Mesothelial cell of epicardium (in vitro differentiated cells): ENCODE measurements at places on chromosomes 5 and 9.

GRCh38 chr5:172608773-172609172 is 32.3 kb upstream of the NEURL1B start:
- no peak for DNase-seq

GRCh38 chr9:13717322-13718054 is 438.0 kb upstream of the MPDZ start:
- no peak for DNase-seq

DNA sequence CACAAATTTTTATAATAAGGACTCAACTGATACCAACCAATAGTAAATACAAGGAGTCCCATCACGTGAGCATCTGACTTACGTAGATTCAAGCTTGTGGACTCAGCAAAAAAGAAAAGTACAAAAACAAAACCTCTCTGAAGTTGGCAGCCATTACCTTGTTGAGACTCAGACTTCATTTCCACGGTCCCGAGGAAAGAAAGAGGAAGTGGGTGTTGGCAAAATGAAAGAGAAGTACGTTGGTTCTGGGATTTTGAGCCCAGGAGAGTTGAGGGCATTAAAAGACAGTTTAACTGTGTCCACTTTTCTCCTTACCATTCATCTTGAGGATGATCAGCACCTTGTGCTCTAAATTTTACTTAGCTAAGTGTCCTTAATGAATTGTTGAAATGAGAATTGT is 26.7 kb downstream of the NCBP1 start:
- no peak for DNase-seq

- no peak for DNase-seq
These were observed 55.5 kb downstream of the ZFAND5 start for GRCh38 chr9:72309364-72310133.

- no peak for DNase-seq
These were observed 67.6 kb downstream of the FYB1 start for GRCh38 chr5:39151745-39152144.

DNA sequence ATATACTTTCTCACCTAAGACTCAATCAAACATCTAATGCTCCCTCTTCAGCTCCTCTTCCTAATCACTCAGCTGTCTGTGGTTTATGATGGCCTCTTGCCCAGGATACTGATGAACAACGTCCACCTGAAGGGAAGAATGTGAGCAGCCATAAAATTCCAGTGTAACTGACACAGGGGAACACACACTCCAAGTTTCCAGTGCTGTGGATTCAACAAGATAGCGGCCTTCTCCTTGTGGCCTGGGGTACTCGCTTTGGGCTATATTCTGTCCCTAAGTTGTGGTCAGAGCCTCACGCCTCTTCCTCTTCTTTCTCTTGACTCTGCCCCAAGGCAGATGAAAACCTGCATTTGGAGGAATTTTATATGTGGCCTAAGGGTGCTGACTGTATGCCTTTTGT is 11.7 kb downstream of the B4GALT1 start:
- DNase-seq, result peak; percentile 7

DNA sequence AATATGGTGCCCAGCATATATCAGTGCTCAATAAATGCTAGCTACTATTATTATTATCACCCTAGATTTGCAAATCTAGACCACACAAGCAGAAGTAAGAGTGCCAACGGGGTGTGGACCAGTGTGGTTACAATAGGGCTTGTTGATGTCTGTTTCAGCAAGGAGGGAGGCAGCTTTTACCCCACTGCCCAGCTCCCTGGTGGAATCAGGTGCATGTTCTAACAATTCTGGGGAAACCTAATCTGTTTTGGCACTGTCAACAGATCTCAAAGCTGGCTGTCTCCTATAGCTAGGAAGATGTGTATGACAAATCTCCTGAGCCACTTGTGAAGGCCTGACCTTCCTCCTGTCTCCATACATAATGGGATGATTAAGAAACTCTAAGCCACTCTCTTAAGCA is 5.7 kb downstream of the TGFBI start:
- DNase-seq, result no peak

DNA sequence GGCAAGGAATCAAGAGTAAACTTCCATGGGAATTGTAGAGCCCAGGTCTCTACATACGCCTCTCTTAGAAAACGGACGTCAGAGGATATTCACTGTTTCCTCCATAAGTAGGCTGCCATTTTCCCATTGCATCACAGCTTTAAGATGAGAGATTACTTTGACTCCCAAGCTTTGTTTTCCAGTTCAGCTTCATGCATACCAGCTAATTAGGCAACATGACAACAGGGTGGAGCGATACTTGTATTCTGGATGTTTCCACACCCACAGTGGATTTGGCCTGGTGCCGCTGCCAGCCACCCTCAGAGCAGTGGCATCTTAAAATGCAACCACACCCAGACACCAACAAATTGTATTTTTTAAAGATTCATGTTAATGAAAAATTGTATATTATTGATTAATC is 20.9 kb upstream of the SPINK5 start:
- DNase-seq, result no peak

GRCh38 chr5:55702598-55703345 is 9.4 kb downstream of the SLC38A9 start:
- DNase-seq, result no peak

- DNase-seq, result peak; percentile 69
These were observed 19.3 kb downstream of the CDKN2A start for GRCh38 chr9:21974722-21975409.
